CD4-positive, alpha-beta T cell treated with Interferon gamma for 1 hour (primary cell): ENCODE measurements at places on chromosomes 4 and X.

GRCh38 chr4:35175487-35175886 lies 1068.8 kb downstream of the ARAP2 start:
- DNase-seq: no peak

DNA sequence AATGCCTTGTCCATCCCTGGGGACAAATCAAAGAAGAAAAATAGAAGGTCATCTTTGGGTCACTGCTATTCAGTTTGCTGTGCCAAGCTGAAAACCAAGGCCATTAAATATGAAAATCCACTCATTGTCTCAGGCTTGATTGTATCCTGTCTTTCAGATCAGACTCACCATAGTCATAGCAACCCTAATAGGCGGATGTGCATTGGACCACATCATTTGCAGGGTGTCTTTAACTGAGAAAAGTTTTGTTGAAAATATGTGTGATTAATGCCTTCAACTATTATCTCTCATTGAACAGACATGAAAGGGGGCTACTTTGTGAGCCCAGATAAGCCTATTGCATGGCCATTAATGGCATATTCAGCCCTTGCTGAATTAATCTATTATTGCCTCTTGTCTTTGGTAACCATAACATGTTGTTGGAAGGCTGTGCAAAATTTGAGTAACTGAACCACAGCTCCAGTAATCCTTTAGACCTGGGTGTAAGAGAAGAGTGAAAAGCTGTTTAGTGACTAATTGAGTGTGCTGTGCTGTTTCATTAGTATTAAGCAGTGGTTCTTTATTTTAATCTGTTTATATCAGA lies 453.6 kb upstream of the EPHA5 start:
- DNase-seq: no peak

- DNase-seq: no peak
Observed at GRCh38 chr4:157978680-157979361, 194.0 kb downstream of the GASK1B start.

- DNase-seq: no peak
Observed at GRCh38 chr4:106530821-106531220, 162.2 kb upstream of the GIMD1 start.

GRCh38 chrX:155127465-155127864 lies 56.2 kb downstream of the BRCC3 start:
- no peak for DNase-seq

DNA sequence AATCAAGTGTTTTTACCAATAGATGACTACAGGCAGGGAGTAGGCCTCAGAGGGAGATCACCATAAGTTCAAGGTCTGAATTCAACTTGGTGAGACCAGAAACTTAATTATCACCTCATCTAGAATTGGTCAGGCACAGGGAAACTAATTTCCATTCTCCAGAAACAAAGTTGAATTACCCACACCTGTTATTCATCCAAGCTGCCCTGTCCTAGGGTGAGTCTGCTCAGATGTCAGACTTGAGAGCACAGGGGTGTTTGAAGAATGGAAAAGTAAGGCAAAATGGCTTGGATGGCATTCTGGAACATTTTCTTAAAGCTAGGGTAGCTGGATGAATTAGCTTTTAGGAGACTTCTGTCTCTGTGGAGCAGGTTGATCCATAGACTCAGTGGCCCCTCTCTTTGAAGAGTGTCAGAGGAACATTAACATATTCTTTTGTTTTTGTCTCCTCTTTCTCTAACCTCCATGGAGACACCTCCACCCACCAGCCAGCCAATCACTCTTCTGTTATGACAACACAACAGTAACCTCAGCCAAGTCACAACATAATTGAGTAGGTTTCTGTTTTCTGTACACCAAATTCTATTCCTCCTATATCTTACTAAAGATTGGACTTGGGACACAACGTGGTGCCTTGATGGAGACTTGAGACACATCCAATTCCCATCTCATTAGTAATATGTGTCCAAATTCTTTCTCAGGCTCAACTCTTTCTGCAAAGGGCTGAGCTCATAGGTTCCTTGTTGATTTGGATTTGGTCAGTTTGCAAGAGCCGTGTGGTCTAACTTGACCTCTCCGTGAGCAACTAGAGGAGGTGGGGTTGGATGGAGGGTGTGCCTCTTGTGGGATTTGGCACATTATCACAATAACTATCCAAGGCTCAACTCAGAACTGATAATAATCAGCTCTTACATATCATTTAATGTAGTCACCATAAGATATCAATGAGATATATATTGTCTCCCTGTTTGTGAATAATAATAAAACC lies 45.1 kb downstream of the VSIG4 start:
- DNase-seq: no peak

GRCh38 chrX:58025979-58026378 lies 115.7 kb upstream of the ZXDA start:
- no peak for DNase-seq

GRCh38 chr4:6198768-6199421 lies 1.5 kb downstream of the JAKMIP1 start:
- DNase-seq: no peak

GRCh38 chr4:39699687-39700409 lies 1.9 kb downstream of the UBE2K start:
- no peak for DNase-seq

DNA sequence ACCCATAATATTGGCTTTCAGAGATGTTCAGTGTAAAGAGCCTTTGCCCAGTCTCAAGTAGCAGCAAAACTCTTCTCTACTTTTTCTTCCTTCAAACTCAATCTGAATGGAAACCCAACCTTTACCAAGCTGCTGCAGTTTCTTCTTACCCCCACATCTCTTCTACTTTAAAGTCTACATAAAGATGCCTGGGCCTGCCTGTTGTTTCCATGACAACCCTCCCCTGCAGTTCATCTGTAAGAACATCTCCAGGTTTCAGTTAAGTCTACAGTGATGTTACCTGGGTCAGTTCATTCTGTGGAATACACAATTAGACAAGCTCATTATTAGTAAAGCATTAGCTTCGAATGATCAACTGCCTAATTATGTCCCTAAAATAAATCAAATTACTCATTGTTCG lies 81.4 kb downstream of the SPANXN3 start:
- no peak for DNase-seq

DNA sequence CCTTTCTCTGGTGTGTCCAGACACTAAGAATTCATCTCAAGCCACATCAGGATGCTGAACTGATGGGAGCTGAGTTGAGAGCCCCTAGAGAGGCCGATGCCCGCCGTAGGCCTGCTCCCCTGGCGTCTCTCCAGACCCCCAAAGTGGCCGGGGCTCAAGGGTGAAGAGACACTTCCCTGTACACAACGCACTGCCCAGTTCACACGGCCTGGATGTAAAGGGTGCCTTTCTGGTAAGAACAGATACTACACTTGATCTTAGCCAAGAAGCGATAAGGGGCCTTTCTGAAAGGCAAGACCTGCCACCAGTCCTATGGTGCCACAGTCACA lies 5.1 kb upstream of the TREX2 start:
- no peak for DNase-seq

GRCh38 chrX:93673869-93674271 lies at the start of gene FAM133A:
FAM133A (plus strand) TSS chrX:93674206; CDS start chrX:93709420, 35,214 bp downstream.
- DNase-seq: no peak

DNA sequence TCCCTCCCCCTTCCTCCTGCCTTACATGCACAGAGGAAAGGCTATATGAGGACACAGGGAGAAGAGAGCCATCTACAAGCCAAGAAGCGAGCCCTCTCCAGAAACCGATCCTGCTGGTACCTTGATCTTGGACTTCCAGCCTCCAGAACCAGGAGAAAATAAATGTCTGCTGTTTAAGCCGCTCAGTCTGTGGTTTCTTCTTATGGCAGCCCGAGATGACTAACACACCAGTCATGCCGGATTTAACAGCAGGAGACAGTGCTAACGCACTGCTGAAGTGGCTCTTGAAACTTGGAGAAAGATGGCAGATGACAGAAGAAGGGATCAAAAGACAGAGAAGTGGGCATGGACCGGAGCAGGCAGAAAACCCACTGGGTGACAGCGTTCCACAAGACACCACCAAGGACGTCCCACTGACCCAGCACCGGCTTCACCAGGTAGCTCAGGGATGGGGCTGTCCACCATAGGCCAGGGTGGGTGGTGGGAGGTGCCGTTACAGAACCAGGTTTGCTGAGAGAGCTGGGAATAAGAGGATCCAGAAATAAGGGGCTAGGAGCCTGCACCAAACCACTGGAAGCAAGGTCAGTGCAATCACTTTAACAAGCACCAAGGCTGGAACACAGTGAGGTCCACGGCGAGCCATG lies 6.2 kb upstream of the MAN2B2 start:
- DNase-seq: no peak

GRCh38 chrX:21725916-21726315 lies 32.0 kb downstream of the SMPX start:
- no peak for DNase-seq

DNA sequence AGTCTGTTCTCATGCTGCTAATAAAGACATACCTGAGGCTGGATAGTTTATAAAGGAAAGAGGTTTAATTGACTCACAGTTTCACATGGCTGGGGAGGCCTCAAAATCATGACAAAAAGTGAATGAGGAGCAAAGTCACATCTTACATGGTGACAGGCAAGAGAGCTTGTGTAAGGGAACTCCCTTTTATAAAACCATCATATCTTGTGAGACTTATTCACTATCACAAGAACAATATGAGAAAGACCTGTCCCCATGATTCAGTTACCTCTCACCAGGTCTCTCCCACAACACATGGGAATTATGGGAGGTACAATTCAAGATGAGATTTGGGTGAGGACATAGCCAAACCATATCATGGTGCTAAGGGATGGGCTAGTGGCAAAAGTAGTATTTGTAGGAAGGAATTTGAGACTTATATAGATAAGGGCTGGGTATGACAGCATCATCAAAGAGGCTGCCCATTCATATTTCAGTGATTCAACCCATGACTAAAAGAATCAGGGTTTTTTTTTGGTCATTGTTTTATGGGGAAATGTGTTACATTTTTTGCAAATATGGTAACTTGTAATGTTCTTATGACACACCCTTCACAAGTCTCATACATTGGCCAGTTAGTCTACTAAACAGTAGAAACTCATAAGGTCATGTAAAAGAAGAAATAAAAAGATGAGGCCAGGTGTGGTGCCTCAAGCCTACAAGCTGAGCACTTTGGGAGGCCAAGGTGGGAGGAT lies 34.7 kb downstream of the NUP62CL start:
- DNase-seq: no peak

DNA sequence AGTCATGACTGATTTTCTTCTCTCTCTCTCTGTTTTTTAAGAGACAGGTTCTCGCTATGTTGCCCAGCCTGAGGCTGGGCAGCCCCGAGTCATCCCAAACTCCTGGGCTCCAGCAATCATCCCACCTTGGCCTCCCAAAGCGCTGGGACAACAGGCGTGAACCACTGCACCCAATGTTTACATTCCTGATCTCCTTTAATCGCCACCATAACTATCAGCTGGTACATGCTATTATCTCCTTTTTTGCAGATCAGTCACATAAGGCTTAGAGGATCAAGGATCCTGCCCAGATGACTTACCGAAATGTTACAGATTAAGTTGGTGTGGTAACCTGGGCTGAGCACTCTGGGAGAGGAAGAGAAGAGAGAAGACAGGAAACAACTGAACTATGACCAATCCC lies 1.5 kb upstream of the USP46 start:
- DNase-seq: no peak

GRCh38 chr4:137390707-137391106 lies 141.6 kb downstream of the PCDH18 start:
- DNase-seq: no peak

- no peak for DNase-seq
Observed at GRCh38 chr4:14375816-14376215, 626.5 kb upstream of the CPEB2 start.

GRCh38 chrX:43703211-43703791 lies 47.2 kb downstream of the MAOA start:
- DNase-seq: no peak

- no peak for DNase-seq
Observed at GRCh38 chr4:8090744-8091301, 67.8 kb downstream of the ABLIM2 start.

DNA sequence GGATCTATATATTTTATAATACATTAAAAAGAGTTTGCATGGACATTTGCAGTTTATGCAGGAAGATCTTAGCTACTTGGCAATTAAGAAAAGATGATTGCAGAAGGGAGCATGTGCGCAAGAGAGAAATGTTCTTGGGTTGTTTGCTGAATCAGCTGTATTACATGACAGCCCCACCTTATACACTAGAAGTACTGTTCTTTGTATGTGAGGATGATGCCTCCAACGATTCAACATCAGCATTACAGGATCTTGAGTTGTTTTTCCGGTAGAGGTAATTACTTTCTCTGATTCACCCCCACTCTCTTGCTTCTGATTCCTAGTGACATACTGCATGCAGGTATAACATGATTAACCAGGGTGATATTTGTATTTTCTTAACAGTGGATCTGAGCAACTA lies 140.8 kb downstream of the PCDH7 start:
- DNase-seq: no peak

DNA sequence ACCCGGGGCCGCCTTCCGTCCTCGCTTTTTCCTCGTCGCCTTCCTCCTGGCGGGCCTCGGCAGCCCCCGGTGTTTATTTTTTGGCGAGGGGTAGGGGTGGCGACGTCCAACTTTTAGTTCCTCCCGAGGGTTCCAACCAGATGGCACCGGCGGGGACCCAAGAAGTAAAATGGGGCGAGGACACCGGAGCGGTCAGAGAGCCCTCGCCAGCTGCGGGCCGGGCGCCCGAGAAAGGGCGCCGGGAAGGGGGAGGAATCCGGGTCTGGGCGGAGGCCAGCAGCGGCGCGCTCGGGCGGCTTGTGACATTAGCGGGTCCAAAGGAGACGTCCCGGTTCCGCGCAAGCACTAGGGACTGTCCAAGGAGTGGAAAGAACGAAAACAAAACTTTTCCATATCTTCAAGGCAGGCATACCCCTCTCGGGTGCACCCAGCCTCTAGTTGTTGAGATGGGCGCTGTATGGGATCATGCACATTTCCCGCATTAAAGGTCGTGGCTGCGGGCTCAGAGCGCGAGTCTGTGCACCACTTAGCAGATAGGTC lies 691 bp upstream of the USP46 start:
- no peak for DNase-seq

DNA sequence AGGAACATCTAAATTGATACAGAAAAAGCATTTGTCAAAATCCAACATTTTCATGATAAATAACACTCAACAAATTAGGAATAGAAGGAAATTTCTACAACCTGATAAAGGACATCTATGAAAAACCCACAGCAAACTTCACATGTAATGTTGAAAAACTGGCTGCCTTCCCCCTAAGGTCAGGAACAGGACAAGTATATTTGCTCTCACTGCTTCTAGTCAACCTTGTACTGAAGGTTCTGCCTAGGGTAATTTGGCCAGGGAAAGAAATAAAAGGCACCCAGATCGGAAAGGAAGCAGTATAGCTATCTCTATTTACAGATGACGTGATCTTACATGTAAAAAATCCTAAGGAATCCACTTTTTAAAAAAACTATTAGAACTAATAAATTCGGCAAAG lies 97.1 kb upstream of the USP9X start:
- no peak for DNase-seq

GRCh38 chr4:25092139-25092538 lies 61.4 kb upstream of the LGI2 start:
- no peak for DNase-seq

DNA sequence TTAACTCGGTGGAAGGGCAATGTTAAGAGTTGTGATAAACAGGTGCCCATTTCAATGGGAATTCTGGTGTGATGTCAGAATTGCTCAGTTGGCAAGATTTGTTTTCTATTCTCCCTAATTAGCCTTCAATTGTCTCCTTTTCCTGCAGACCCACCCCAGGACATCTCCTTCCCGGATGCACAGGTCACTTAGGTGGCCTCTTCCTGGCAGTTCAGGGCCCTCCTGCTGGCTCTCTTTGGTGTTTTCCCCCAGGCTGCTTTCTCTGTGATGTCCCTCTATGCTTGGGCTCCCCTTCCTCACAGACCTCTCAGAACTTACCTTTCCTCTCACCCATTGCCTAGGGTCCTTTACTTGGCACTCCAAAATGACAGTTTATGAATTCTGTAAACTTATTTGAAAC lies 126.3 kb downstream of the GPAT3 start:
- DNase-seq: no peak
